ENCODE measurements at places on chromosomes 4 and X.

DNA sequence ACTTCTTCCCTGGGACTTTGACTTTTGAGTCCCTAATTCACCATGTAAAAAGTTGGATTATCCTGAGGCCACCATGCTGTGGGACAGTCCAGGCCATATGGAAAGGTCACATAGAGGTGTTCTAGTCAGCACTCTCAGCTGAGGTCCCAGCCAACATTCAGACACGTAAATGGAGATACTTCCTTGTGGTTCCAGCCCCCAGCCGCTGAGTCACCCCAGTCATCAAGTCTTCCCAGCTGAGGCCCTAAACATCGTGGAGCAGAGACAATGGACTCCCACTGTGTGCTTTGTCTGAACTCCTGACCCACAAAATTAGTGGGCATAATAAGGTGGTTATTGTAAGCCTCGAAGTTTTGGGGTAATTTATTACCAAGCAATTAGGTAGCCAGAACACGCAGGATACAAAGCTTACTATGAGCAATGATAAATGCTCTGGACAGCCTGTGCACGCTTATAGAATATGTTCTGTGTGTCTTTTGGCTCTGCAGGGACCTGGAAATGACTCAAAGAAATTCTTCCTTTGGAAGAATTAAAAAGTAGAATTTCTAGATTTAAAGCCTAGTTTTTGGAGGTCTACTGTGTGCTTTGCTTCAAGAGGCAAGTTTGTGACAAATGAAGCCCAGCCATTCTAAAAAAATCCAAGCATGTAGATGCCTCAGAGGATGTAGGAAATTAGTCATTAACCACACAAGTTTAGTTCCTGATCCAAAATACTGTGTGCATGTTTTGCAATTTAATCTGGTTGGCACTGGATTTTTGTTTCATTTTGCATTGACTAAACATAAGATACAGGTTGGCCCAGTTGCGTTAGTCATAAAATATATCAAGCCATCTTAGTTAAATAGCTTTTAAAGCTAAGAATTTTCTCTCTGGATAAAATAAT, 33.2 kb upstream of the SLC9A7 start:
- DNase-seq = no peak

GRCh38 chrX:2311501-2311900, 189.3 kb downstream of the DHRSX start:
- no peak for DNase-seq

DNA sequence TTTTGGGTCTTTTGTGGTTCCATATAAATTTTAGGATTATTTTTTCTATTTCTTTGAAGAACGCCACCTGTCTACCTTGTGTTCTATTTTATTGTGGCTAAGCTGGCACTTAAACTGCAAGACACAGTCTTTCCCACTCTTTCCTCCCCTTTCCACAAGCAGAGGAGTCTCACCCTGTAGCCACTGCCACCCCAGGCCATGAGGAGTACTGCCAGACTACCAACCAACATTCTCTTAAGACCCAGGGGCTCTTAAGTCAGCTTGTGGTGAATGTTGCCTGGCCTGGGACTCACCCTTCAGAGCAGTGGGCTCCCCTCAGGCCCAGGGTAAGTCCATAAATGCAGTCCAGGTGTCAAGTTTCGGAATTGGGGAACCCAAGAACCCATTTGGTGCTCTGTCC, 58.0 kb upstream of the FMR1 start:
- DNase-seq = no peak

- no peak for DNase-seq
Measured at GRCh38 chrX:16160729-16161128, 6.6 kb upstream of the MAGEB17 start.

GRCh38 chr4:16706251-16706650, 192.2 kb downstream of the LDB2 start:
- no peak for DNase-seq
